NCI-H226 (cell line): ENCODE measurements at places on chromosomes 7 and 10.

DNA sequence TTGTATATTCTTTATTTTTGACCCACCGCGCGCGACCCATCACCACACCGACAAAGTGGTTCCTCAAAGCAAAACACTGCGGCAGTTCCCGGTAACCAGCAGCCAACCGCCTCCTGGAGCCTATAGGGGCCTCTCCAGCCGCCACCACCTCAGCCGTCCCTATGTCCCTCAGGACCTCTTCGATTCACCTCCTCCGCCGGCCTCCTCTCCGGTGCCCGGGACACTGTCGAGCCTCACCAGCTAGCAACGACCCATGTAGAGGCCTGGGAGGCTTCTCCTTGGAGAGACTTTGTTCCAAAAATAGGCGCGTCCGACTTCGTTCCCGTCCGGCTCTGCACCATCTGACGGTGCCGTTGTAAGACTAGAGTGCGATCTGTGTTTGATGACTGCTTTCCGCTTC is 158.8 kb downstream of the HGF start:
- DNase-seq, result no peak

- no peak for DNase-seq
Measured at GRCh38 chr10:93913706-93914105, 19.9 kb downstream of the SLC35G1 start.

- no peak for DNase-seq
Measured at GRCh38 chr7:83466956-83467355, 182.0 kb downstream of the SEMA3E start.

DNA sequence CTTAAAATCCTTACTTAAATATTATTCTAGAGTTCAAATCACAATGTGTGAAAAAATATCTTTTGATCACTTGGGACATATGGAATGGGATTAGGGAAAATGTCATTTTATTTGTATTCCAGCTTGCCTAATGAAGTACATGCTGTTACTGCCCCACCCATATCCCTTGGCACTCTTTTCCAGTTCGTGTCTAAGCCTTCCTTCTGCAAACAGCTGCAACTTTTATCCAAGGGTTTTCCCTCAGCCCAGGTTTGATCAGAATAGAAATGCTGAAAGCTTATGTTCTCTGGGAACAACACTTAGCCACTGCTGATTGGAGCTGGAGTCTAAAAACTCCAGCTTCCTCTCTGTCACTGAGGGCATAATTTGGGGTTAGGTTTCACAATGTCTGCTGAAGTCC is 214.1 kb upstream of the FAM3C start:
- DNase-seq, result no peak

DNA sequence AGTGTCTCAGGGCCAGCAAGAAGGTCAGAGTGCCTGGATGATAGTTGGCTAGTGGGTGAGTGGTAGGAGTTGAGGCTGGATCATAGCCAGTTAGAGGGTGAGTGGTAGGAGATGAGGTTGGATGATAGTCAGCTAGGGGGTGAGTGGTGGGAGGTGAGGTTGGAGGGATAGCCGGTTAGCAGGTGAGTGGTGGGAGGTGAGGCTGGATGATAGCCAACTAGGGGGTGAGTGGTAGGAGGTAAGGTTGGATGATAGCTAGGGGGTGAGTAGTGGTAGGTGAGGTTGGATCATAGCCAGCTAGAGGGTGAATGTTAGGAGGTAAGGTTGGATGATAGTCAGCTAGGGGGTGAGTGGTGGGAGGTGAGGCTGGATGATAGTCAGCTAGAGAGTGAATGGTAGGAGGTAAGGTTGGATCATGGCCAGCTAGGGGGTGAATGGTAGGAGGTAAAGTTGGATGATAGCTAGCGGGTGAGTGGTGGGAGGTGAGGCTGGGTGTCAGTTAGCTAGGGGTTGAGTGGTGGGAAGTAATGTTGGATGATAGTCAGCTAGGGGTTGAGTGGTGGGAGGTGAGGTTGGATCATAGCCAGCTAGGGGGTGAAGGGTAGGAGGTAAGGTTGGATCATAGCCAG is 226.6 kb downstream of the SDK1 start:
- DNase-seq, result no peak

- DNase-seq, result no peak
Measured at GRCh38 chr7:45138433-45139267, 18.9 kb upstream of the RAMP3 start.

GRCh38 chr10:78903341-78903940 is 165.3 kb upstream of the ZMIZ1 start:
- DNase-seq, result no peak

- no peak for DNase-seq
Measured at GRCh38 chr10:89209718-89210117, 2.6 kb upstream of the CH25H start.

DNA sequence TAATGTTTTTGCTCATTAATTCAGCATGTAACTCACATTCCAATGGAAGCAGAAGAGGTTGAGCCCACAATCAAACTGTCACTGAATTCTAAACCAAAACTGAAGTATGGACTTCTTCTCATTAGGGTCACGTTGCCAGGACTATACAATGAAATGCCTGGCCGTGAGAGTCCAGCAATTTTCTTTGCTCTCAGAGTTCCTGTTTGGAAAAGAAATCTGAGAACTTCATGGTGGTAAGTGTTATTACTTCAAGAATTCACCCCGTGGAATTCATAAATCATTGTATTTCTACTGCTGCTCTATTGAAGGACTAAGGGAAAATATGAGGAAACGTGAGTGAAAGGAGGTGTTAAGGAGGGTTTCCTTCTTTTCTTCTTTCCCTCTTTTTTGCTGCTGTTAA is 441.8 kb upstream of the AKR1E2 start:
- no peak for DNase-seq

- DNase-seq, result no peak
Measured at GRCh38 chr7:64916-65341, 127.4 kb upstream of the FAM20C start.
